Stimulated activated CD4-positive, alpha-beta T cell treated with anti-CD3 and anti-CD28 coated beads, Interleukin-4, amount 100 ng/mL, for 48 hours (primary cell): ENCODE measurements at places on chromosomes 5 and 9.

GRCh38 chr5:110250755-110251154, 475.7 kb downstream of the TMEM232 start:
- DNase-seq = no peak

DNA sequence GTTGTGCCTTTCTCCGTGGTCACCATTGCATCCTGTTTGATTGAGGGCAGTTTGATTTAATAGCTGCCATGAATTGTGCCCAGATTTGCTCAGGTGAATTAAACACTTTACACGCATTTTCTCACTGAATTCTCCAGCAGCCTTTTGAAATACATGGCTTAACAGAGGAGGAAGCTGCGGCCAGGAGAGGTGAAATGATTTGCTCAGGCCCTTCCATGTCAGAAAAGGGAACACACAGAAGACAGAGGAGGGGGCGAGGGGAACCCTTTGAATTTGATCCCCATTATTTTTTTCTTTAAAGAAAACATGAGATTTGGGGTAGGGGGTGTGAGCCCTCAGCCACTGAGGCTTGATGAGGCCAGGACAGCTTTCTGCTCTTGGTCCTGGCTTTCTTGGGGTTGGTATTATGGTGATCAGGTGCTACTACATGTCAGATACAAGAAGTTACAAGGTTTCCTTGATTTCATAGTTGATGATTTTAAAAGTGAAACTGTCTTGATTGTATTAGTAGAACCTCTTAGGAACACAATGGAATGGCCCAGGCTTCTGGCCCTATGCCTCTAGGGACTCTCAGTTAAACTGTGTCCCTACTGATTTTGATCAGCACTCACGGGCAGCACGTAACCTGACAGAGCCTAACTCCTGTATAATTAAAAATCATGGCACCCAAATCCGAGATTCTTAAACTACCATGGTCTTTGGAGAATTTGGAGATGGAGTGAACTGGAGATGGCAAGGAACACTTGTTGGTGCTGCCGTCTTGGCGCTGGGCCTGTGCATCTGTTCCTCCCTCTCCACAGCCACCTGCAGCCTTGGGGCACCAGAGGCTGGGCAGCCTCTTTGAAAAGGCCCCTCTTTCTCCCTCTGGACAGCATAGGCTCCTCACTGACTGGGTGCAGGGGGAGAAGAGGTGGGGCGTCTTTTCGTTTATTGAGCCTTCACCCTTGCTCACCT, 107.9 kb downstream of the TRIO start:
- no peak for DNase-seq

- no peak for DNase-seq
Measured at GRCh38 chr5:135831851-135832555, 2.5 kb upstream of the SLC25A48 start.

DNA sequence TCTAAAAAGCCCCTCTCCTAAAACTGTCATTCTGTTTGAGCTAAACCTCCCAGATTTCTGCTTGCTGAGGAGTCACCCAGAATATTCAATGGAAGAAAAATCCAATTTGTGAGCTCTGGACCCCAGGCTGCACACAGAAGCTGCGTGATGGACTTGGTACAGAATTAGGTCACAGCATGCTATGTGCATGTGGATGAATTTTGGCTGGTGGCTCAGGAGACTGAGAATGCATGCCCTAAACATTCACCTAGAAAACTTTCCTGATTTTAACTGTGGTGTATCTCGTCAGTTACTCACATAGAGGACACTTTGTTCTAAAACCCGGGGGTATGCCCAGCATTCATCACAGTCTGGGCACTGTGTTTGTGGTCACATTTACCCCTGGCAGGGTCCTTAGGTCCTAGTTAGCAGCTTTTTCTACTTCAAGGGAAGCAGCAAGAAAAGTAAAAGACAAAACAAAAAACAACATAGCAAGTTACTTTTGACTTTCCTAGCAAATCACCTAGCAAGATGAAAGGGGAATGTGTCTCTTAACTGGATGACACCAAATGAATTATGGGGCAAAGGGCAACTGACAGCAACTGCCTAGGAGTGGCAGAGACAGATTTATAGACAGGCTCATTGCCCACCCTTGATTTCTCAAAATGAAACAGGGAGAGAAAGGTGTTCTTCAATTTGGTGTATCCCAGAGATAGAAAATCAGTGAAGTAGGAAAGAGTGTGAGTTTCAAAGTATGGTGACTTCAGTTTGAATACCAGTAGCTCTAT, 8.3 kb upstream of the SHROOM1 start:
- DNase-seq = no peak

GRCh38 chr5:150670275-150670947, 9.4 kb downstream of the MYOZ3 start:
- DNase-seq = no peak

DNA sequence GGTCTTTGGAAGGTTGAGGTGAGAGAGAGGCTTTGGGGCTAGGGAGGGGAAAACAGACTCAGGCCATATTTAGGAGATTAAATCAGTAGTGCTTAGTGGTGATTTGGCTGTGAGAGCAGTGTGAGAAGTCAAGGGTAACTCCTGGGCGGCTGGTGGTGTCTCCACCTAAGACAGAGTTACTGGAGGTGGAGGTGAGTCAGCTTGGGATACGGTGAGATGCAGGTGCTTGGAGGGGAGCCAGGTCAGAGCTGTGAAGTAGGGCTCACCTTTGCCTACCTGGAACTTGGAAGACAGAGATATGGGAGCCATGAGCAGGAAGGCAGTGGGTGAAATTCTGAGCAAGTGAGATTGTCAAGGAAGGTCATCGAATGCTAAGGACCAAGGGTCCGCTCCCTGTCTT, 24.5 kb downstream of the RGS3 start:
- DNase-seq = no peak

- no peak for DNase-seq
Measured at GRCh38 chr9:4124266-4124665, 175.6 kb downstream of the GLIS3 start.

DNA sequence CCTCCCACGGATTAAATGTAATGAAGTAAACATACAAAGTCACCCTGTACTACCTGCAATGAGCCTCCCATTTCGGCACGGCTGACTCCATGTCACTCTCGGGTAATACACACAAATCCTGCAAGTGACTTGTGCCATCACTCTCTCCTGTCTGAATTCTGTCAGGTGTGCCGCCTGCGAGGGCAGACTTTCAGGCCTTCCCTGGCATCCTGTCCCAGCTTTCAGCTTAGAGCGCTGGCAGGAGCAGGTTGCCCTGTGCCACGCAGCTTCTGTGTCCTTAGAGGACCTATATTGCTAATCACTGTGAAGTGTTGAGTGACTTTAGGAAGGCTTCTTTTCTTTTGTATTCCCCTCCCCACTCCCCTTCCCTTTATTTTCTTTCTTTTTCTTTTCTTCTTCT, 25.8 kb upstream of the S1PR3 start:
- no peak for DNase-seq

GRCh38 chr9:123678038-123678877, 251.7 kb downstream of the DENND1A start:
- DNase-seq = no peak

DNA sequence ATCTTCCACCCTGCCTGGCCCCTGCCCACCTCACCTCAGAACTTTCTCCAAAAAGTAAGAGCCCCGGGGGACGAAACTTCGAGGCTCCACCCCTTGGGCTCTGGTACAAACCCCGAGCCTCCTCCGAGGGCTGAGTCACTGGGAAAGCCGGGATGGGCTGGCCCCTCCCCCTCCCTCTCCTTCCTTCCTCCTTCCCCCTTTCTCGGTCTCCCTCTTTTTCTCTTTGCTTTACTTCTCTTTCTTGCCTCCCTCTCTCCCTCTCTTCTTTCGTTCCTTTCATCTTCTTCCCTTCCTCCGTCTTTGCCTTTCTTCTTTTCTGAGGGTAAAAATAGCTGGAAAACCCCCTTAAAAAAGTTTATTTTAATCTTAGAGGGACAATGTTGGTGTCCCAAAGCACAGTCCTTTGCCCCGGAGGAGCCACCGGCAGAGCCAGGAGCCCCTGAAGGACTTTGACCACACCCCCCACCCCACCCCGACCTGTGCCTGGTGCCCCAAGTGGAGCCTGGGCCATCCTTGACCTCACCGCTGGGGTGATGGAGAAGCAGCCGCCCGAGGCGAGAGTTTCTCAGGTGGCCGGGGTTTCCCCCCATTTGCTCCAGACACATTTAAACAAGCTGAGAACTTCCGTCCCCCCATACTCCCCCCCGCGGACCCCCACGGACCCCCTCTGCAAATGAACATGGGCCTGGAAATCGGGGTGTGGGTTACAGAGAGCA, 5.7 kb upstream of the NOTCH1 start:
- no peak for DNase-seq

DNA sequence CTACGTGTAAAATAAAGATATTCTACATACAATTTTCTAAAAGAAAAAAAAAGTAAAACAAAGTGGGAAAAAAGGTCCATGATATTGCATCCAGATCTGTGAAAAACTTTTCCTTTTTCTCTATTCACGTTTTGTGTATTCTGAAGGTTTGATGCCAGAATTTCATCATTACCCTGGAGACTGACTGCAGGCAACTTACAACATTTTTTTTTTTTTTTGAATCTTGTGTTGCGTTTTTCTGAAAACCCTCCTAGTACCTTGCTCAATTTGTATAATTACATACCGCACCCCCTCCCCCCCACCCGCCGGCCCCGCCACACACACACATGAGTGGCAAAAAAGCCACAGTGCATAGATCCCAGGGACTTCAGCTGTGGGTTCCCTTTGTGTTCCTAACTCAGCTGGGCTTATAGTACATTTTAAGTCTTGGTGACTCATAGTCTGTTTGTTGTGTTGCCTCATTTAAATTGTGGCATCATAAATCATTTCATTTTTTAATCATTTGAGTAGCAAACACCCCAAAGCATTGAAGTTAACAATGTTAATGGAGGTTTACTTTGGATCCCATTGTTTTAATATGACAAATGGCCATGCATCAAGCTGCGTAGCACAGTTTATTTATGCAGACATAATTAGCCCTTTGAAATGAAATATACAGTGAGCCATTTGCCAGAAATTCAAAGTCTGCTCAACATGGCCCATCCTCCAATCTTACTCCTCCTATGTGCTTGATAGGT, 36.0 kb downstream of the PRDM6 start:
- no peak for DNase-seq

- DNase-seq = no peak
Measured at GRCh38 chr5:61732796-61733195, 400.7 kb downstream of the ZSWIM6 start.

DNA sequence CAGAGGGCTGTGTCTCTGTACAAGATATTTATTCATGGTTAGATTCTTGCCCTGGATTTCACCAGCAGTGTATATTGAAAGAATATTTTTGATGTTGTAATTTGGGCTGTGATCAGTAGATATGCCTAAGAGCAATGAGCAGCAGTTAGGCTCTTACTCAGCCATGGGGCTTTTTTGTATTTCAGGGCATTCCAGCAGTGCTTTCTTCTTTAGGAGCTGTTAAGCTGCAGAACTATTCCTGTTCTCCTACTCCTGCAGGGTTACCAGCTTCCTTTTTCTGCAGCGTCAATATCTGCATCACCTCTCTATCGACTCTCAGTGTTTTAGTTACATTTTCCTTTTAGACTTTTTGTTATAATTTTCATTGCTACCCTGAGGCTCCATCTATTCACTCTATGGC, 206.2 kb downstream of the SLCO4C1 start:
- DNase-seq = no peak

DNA sequence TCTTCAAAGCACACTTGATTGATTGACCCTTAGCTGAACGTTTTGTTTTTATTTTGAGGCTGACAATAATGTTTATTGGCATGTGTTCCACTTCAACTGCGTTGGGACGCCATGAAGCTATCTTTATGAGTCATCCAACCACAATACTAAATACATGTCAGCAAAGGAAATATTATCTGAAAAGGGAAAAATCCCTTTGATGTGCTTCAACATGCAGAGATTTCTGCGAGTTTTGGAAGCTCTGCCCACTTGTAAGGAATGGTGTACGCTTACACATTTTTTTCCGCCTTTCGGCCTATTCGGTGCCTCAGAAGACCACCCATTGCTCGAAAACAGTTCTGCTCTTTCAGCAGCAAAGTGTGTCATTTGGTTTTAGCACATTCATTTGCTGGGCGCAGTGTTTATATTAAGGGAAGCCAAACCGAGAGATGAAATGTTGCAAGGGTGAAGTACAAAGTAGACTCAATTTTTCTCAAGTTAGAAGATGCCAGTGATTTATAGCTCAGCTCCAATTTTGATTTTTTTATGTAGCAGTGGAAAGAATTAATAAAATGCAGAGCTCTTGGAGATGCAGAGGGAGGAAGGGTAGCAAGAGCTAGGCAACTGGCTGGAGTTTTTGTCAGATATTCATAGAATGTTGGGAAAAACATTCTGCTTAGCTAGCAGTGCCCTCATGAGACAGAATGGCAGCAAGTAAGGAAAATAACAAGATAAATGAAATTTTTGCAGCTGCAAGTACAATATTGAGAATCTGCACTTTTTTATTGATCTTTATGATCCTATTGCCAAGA, 68.9 kb downstream of the PRDM6 start:
- no peak for DNase-seq

DNA sequence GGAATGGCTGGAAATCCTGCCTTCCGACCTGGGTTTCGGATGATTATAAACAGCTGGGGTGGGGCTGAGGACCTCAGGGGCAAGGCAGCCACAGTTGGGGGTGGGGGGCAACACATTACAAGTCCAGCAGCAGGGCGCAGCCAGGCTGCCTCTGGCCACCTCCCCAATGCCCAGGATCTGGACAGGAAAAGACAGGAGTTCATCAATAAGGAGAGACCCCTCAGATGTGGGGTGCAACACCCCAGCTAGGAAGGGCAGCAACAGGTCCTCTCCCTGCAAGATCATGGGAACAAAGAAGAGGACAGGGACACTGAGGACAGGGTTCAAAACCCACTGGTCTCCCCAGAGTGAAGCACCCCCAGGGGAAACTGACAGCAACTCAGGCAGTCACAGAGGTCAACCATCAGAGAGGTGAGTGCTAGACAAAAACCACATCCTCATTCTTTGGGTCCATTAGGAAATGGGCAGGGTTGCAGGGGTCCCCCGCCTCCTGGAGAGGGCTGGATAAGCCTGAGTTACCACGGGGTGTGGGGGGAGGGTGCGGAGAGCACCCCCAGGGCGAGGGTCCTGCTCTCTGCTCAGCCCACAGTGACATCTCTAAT, 33.5 kb downstream of the SEMA4D start:
- no peak for DNase-seq

DNA sequence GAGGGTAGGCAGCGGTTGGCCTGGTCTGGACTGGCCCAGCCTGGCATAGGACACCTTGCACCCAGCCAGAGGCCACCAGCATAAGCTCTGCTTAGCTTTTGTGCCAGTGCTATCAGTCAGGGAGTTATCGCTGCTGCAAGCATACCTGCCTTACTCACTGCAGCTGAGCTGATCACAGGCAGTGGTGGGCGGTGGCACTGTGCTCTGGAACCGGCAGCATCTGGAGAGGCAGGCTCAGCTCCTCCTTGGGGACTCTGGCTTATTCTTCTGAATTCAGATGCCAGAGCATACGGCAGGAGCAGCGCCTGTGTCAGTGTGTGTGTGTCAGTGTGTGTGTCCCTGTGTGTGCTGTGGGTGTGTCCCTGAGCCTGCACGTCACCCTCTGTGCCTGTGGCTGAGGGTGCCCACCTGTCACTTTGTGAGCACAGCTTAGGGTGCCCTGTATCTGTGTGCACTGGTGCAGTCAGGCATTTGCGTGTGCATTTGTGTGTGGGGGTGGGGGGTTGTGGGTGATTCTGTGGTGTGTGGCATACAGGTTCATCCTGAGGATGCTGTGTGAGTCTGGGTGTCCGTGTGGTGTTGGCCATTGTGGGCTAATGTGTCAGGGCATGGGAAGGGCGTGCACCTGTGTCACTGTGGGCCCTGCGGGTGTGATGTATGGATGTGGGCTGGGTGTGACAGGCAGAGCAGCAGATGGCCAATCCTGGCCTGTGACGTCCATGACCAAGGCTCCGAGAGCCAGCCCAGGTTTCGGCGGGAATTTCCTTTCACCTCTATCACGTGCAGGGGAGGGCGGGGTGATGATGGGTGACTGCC, 23.5 kb downstream of the LMX1B start:
- no peak for DNase-seq
